Regular cardiac myocyte (primary cell): ENCODE measurements at places on chromosomes 1 and 21. TPM values are rescaled to one million over a fixed set of nuclear protein-coding genes. Genes with fewer than 3 reads are reported as not detected.

OR10J1 gene
- not detected in 2 replicates for total RNA-seq

FABP3 gene
- total RNA-seq, result 2.7 and 2.8 TPM in 2 replicates

ALPL gene
- 4.8 and 13.2 TPM in 2 replicates for total RNA-seq

AIM2 gene
- total RNA-seq, result not detected in 2 replicates

ACTN2 gene
- 0.56 and 0.77 TPM in 2 replicates for total RNA-seq

THAP3 gene
- 22.4 and 24.0 TPM in 2 replicates for total RNA-seq

SYCP1 gene
- total RNA-seq, result not detected in 2 replicates

SLC44A3 gene
- 0.38 and 2.5 TPM in 2 replicates for total RNA-seq

LAMC2 gene
- total RNA-seq, result 2.8 and 4.0 TPM in 2 replicates
